ENCODE measurements at places on chromosomes 11 and 22.

DNA sequence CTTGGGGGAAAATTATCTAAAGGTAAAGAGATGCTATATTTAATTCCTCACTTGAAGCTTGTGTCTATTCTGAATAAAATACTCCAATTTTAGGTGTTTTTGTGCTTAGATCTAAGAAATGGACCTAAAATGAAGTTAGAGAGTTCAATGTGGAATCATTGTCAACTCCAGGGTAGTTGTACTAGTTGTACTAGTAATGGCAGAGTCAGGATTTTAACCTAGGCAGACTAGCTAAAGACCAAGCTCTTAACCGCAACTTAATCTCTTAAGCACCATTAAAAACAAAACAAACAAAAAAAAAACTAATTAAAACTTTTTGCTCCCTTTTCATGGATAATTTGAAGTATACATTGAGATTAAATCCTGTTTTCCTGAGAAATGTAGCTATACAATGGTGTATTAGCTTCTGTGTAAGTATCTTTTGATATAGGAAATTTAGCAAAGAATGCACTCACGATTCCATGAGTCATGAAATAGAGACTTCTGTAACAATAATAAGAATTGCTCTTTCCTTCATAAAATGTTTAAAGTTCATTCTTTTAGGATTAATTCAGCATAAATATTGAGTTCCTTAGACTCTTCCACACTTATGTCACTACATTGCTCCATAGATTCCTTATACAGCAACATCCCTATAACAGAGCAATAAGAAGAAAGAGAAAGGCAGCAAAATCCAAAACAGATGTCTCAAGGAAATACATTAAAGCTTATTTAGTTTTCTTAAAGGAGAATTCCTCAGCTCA lies 26.5 kb upstream of the SOX6 start:
- no peak for DNase-seq

- DNase-seq = no peak
These were observed 1291.0 kb upstream of the CNTN5 start for GRCh38 chr11:97729546-97730272.

- DNase-seq = no peak
These were observed 16.9 kb downstream of the SMCO4 start for GRCh38 chr11:93526346-93526633.

- DNase-seq = peak; percentile 20
These were observed at the start of gene OAF for GRCh38 chr11:120210626-120211521. Gene OAF (plus strand): TSS chr11:120211032. CDS start chr11:120211280, 248 bp downstream.

DNA sequence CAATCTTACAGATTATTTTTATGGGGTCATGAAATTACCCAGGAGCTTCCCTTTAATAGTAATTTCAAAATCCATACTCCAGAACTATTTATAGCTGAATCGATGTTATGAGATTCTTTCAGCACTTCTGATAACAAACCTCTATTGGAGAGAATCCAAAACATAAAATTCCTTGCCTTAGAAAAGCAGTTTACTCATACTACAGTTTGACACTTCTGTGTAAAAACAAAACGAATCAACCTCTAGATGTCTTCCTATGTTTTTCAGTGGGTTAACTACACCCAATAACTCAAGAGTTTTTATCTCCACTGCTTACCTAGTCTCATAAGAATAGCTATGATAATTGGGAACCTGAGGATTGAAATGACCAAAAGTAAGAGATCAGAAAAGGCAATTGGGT lies 35.6 kb downstream of the KIF18A start:
- no peak for DNase-seq

GRCh38 chr11:67435727-67436458 lies 1.6 kb downstream of the PTPRCAP start:
- DNase-seq = no peak

DNA sequence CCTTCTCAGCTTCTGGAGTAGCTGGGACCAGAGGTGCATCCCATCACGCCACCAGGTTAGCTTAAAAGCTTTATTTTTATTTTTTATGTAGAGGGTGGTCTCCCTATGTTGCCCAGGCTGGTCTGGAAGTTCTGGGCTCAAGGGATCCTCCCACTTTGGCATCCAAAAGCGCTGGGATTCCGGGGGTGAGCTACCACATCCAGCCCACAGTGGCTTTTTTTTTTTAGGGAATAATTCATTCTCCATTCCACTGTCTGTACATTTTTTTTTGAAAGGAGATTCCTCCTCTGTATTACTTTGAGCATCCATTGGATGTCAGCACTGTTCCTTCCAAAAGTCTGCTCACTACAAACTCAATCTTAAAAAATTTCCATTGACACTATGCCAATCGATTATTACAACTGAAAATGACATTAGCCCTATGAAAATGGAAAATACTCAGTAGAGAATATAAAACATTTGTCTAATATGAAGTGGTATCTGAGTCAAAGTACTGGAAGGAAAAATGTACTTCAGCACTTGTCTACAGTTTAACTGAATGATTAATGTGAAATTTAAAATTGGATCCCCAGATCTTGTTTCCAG lies 1.3 kb upstream of the LPXN start:
- DNase-seq = no peak

GRCh38 chr11:63180536-63180935 lies 36.5 kb upstream of the SLC22A24 start:
- no peak for DNase-seq

GRCh38 chr22:26267856-26268255 lies 98.6 kb downstream of the SEZ6L start:
- no peak for DNase-seq

DNA sequence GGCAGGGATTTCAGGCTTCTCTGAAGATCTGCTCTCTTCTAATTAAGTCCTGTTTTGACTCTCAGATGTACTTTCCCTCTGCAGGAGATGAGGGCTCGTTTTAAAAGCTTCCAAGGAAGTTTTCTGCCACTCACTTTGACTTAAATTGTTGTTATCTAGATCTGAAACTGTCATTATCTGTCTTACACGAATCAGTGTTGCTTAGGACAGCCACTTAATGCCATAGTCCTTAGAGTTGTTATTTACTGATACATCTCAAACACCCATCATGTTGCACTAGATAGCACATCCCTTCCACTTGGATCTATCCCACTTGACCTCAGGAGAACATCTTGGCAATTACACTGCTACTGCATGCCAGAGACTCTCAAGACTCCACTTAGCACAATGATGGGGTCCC lies 86.9 kb upstream of the FAT3 start:
- no peak for DNase-seq

DNA sequence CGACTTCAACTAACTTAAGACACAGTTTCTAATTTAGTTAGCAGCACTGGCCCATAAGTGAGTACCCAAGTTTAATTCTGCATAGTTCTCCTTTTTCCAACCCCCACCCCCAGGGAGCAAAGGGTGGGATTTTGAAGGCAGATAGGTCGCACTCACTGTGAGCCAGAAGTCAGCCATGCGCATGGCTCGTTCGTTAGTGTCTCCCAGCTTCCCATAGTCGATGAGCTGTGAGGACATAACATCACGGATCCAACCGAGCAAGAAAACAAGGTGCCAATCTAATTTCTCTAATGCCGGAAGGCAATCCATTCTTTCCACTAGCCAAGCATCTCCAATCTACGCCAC lies 577 bp downstream of the MRPL17 start:
- no peak for DNase-seq

DNA sequence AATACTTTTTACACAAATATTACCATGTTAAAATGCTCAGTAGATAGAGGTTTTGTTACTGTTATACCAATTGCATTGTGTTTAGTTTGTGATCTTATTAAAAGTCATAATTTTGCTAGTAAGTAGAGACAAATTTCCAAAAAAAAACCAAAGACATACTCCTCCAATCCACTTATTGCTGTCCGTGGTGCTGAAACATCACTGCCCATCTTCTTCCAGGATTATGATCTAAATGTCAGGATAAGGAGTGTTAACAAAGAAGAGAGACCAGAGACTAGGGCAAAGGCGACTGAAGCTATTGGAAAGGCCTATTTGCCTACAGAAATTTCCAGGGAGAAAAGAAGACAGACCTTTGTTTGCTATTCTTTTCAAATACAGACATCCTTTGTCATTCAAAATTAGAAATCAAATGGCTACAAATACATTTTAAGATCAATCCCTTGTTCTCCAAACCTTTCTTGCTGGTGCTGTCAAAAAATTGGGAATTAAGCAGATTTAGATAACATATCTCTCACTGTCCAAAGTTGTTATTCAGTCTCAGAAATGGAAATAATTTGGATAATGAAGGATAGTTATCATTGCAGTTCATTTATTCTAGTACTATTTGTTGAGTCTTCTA lies 199.7 kb downstream of the C11orf91 start:
- no peak for DNase-seq

GRCh38 chr11:44310206-44310462 lies 195 bp upstream of the ALX4 start:
- DNase-seq = no peak

DNA sequence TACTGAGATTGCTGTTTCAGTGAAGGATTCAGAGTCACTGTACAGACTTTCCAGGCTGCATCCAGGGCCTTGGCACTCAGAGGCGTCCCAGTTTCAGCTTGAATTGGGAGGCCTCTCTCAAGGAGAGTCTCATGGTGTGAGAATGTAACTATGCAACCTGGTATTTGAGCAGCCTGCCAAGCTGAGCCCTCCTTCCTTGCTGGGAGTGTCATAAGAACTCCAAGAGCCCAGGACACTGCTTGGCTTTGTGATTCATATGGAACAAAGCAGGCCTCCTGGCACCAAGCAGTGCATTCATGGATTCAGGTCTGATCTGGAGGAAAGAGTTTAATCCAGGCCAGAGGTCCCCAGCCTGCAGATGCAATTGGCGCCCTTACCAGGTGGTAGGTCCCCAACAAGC lies 171.7 kb downstream of the DBX1 start:
- DNase-seq = no peak

- no peak for DNase-seq
These were observed 90.5 kb downstream of the UBASH3B start for GRCh38 chr11:122746050-122746478.

GRCh38 chr11:100855466-100856067 lies 168.5 kb downstream of the ARHGAP42 start:
- DNase-seq = no peak

GRCh38 chr11:74325649-74326645 lies 14.5 kb upstream of the P4HA3 start:
- DNase-seq = no peak

- DNase-seq = no peak
These were observed 110.5 kb downstream of the MICAL3 start for GRCh38 chr22:17913801-17914347.

DNA sequence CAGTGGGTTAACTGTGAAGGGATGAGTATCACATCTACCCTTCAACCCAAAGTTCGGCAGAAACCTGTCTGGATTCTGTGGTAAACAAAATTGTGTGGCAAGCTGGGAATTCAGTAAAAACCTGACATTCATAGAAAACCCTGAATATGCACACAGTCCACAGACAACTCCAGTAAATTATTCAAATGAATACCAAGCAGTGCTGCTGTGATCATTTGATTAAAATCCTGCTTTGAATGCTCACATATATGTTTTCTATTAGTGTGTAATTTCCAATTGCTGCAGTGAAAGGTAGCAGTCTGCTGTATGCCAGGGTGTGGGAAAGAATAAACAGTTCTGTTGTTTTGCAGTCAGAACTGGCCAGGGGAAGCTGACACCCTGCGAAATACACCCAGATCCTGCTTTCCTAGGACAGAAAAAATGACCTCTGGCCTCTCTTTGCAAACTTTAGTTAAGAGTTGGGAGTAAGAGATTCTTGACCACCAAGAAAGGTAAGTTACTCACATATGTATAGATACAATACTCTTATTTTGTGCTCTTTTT lies 217.8 kb downstream of the FAM76B start:
- DNase-seq = no peak

DNA sequence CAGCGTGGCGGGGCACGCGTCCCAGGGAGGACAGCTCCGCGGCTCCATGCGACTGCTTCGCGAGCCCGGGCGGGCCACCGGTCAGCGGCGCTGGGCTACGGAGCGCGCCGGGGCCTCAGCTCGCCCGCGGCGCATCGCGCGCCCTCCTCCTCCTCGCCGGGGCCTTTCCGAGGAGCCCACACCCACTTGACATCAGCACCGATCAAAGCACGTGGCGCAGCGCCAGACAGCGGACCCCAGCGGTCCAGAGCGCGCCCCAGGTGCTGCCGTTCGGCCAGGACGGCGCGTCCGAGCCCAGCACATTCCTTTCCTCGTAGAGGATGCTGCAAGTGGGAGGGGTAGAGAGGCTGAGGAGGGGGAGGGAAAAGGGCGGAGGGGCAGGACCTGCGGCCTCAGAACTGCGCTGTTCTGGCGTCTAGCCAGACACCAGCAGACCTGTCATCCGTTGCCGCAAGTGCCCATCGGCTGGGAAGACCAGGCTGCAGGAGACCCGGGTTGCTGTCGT lies 88.6 kb downstream of the PLEKHA7 start:
- no peak for DNase-seq

DNA sequence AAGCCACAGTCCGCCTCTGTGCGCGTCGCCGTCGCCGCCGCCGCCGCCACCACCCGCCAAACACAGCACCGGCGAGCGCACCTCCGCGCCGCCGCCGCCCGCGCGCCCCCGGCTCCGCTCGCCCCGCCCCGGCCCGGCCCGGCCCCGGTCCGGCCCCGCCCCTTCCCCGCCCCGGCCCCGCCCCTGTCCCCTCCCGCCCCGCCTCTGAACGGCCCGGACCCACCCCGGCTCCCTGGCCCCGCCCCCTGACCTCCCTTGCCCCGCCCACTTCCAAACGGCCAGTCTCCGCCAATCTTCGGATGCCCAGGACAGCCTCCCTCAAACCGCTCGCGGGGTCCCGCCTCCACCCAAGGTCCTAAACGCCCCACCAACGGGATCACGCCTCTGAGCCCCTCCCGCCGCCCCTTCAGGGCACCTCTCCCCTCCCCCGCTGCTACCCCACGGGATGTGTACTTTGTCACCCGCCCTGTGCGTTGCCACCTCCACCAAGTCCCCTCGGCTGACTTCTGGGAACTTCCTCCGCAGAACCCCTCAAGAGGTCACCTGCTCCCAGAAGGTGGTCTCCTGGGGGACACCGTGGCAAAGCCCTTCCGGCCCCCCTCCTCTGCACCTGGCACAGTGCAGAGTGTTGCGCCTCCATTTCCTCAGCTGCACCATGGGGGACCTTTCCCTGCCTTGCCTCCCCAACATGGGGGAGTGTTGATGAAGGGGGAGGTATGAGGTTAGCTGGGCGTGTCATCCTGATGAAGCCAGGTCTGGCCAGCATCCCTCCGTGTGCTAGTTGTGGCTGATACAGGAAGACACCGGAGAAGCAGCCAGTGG lies at the start of gene KIAA0930:
Gene KIAA0930 (minus strand): TSS at position 85 of the 822 bp plus-strand sequence. CDS start 191 bp downstream, outside the sequence.
- DNase-seq = peak; percentile 64

DNA sequence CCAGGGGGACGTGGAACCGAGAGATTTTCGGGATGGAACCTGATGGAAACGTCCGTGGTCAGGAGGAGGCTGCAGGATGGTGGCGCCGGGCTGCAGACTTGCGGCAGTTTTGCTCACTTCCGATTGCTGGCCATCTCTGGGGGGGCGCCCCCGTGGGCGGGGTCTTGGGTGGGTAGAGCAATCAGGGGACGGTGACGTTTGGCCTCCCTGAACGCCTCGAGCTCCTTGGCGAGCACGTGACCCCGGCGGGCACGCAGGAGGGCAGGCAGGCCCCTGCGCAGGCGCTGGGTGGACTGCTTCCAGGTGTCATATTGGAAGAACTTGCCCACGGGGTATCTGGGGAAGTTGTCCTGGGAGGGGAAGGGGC lies 6.3 kb downstream of the IGF2 start:
- no peak for DNase-seq

All from stimulated activated CD8-positive, alpha-beta memory T cell treated with anti-CD3 and anti-CD28 coated beads, Interleukin-7, amount 100 ng/mL, for 1 hour (primary cell).